GM23338 (cell line): ENCODE measurements at places on chromosomes 13 and 19. TPM values are rescaled to one million over a fixed set of nuclear protein-coding genes. Genes with fewer than 3 reads are reported as not detected.
A peak's percentile ranks its signal among the peaks of the same experiment; 100 is the strongest.

Gene NPAS1
- total RNA-seq, result 5.0 and 5.6 TPM in 2 replicates

Gene CYP4F22
- 0.19 and 1.5 TPM in 2 replicates for total RNA-seq

Gene TNFSF13B
- total RNA-seq, result 0.10 TPM in 1 of 2 replicates, not detected in the other

Gene KRTDAP
- not detected in 2 replicates for total RNA-seq

Gene KLK2
- 0.69 TPM in 1 of 2 replicates, not detected in the other for total RNA-seq

Gene IGSF23
- total RNA-seq, result not detected in 2 replicates

Gene ZNF234
- total RNA-seq, result 8.3 TPM in 2 replicates

Gene LHFPL6
- 5.2 and 9.5 TPM in 2 replicates for total RNA-seq

Gene TMEM59L
- total RNA-seq, result 6.8 and 9.8 TPM in 2 replicates

- DNase-seq, result peak; percentile 73
These were observed 5.3 kb upstream of the PROZ start for GRCh38 chr13:113152984-113153809.

DNA sequence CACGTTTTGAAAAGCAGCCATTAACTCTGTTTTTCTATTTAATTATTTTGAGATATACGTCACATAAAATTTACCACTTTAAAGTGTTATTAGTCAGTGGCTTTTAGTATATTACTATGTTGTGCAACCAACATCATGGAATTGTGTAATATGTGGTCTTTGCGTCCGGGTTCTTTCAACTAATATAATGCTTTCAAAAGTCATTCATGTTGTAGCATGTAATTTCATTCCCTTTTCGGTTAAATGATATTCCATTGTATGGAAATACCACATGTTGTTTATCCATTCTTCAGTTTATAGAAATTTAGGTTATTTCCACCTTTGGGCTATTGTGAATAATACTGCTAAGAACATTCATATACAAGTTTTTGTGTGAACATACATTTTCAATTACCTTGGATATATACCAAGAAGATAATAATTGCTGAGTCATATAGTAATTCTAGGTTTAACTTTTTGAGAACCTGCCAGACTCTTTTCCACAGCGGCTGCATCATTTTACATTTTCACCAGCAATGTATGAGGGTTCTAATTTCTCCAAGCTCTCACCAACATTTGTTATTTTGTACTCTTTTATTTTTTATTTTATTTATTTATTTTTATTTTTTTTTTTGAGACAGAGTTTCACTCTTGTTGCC is 28.1 kb upstream of the CLDN10 start:
- no peak for DNase-seq

DNA sequence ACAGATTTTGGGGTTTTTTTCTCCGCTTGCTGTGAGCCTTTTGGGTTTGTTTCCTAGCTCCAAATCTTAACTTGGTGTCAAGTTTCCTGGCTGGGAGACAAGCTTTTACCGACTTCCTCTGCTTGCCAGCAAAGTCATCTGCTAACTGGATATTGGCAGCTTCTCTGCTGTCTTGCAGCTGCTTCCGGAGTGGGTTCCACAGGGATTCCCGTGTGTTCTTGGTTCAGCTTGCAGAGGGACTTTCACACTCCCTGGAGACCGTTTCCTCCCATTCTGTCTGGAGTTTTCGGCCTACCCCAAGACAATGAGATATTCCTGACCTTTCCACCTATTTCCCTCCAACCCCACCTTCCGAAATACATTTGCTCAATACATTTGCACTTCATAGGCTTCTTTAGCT is 2.2 kb upstream of the COLGALT1 start:
- DNase-seq, result peak; percentile 45

DNA sequence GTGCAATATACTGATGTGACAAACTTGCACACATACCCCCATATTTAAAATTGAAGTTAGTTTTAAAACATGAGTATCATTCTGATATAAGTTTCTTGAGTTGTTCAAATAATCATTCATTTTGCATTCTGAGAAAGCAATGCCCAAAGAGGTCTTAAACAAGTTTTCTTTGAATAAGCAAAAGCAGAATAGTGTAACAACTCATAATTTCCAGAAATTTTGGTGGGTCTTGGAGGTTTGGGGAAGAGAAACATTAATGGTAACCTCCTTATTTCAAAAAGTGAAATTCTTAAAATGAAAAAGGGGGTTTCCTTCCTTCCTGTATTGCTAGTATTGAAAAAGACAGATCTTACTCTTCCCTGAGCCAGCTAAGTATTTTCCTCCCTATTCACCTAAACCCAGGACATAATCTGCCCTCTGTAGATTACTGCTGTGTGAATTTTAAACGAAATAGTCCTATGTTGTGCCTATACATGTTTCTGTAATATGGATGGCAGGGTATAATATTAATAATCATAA is 30.4 kb downstream of the SLC25A15 start:
- no peak for DNase-seq

- no peak for DNase-seq
These were observed 52.1 kb downstream of the DACH1 start for GRCh38 chr13:71814806-71815360.

DNA sequence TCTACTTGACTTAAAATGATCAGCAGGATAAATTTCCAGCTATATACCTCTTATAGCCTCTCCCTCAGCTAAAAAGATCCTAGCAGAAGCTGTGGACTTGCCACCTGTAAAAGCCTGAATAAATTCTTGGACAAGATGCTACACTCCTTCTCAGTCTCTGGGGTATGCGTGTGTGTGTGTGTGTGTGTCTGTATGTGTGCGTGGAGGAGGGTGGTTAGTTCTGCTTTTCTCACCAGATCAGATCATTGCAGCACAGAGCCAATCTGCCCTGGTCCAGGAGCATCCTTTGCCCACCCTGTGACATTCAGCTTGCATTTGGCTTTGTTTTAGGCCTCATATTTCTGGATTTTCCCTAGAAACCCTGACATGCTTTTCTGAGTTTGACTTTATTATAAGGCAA is 438.3 kb downstream of the RFC3 start:
- no peak for DNase-seq

DNA sequence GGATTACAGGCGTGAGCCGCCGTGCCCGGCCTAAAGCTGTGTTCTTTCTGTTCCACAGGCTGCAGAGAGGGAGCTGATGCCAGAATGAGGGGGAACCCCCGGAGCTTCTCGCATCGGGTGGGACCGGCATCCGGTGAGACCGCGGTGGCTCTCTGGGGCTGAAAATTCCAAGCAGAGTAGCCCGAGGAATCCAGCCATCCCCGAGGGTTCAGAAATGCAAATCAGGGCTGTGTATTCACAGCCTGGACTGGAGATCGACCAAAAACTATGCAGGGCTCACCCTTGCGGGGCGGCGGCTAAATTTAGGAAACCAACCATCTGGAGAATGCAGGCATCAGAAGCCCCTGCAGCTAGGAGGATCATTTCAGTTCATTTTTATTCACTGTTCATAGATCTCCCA is 99.2 kb downstream of the GNG7 start:
- DNase-seq, result peak; percentile 75

DNA sequence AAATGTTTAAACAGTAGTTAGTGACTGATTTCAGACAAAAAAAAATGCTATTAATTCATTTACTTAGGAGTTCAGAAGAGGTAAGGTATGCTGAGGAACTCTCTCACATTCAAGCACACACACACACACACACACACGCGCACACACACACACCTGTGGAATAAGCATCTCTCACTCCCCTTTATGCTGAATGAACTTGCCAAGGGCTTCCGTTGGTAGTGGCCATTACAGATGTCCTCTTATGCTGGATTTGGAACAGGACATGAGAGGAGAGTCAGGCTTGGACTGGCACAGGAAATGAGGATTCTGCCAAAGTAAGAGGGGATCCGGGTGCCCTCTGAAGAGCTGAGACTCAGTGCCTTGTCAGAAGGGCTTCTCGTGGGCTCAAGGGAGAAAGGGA is 463.4 kb upstream of the MIR17HG start:
- no peak for DNase-seq

DNA sequence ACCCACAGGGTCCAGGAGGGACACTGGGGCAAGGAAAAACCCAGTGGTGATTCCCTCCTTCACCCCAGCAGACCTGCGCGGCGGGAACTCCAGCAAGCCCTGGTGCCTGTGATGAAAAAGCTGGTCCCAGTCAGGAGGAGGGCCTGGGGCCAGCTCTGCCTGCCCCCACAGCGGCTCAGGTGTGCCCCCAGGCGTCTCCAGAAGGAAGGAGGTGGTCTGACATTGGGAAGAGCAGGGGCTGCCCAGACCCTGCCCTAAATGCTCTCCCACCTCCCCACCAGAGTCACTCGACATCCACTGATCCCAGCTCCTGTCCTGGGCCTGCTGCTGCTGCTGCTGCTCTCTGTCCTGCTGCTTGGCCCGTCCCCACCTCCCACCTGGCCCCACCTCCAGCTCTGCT is 6.2 kb downstream of the PTH2 start:
- no peak for DNase-seq

- DNase-seq, result no peak
These were observed 172.7 kb downstream of the SPRY2 start for GRCh38 chr13:80168089-80168850.

- DNase-seq, result peak; percentile 60
These were observed 10.1 kb upstream of the INSL3 start for GRCh38 chr19:17831419-17831888.

- no peak for DNase-seq
These were observed 100.2 kb downstream of the KL start for GRCh38 chr13:33116321-33117010.

- no peak for DNase-seq
These were observed 145.7 kb downstream of the COL4A1 start for GRCh38 chr13:110161112-110161882.

DNA sequence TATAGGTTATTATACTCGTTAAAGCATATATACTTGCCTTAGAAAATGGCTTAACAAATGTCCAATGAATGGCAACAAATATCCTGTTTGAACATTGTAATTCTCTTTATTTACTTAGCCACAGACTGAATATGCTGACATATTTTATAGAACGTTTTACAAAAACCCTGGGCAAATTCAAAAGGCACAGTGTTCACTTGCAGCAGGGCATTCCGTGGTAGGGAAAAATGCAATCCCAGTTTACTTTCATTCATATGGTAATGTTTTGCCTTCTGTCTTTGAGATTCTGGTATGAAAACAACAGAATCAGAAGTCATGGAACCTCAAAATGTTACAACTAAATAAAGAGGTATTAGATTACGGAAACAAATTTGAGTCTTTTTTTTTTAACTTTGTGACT is 56.2 kb upstream of the MYCBP2 start:
- DNase-seq, result peak; percentile 52

GRCh38 chr13:53112522-53112921 is 83.9 kb downstream of the OLFM4 start:
- no peak for DNase-seq

- DNase-seq, result peak; percentile 84
These were observed 1.4 kb downstream of the EVI5L start for GRCh38 chr19:7831452-7831851.

DNA sequence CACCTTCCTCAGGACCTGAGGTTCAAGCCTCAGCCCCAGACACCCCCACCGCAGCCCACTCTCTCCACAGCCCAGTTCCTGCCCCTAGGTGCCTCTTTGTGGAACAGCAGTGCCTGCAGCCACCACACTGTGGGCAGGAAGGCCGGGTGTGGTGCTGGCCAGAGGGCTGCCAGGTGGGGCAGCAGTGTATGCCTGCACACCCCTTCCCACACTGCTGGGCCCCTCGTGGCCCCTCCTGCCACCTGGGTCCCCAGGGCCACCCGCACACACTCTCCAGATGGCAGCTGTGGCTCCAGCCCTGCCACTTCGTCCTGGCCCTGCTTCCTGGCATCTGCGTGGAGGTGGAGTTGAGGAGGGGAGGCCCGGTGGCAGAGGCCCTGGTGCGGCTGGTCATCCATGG is 35.1 kb downstream of the HPN start:
- no peak for DNase-seq

DNA sequence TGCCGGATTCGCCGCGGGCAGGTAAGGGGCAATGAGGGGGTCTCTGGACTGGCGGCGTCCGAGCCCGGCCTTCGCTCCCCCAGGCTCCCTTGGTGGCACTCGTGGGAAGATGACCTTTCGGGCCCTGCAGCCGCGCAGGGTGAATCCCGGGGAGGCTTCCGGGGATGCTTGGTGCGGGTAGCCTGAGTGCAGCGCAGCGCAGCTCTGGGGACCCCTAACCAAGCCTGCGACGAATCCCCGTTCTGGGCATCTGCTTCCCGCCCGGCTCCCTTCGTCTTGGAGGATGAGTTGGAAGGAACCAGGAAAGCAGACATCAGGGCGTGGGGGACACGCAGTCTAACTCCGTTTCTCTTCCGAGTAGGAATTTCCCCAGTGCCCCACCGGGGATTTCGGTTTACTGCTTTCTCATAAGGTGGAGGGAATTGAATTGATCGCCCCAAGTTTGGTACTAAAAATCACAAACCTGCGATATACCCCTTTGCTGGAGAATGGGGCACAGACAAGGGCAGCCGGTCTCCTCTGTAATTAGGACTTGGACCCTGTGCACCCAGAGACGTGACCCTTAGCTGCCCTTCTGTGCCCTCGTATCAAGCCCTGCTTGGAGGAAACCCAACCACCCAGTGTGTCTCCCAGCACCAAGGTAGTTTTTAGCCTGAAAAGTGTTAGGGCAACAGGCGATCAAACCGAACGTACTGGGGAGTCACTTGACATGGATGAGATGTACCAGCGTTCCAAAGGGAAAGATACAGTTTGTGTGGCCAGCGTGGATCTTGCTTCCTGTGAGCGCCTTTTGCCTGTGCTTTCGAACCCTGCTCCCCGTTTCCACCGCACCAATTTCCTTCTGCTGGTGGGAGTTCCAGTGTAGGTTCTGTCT is 1.0 kb downstream of the GPC5 start:
- peak; percentile 43 for DNase-seq

GRCh38 chr13:102869948-102870676 is 24.3 kb downstream of the ERCC5 start:
- no peak for DNase-seq

DNA sequence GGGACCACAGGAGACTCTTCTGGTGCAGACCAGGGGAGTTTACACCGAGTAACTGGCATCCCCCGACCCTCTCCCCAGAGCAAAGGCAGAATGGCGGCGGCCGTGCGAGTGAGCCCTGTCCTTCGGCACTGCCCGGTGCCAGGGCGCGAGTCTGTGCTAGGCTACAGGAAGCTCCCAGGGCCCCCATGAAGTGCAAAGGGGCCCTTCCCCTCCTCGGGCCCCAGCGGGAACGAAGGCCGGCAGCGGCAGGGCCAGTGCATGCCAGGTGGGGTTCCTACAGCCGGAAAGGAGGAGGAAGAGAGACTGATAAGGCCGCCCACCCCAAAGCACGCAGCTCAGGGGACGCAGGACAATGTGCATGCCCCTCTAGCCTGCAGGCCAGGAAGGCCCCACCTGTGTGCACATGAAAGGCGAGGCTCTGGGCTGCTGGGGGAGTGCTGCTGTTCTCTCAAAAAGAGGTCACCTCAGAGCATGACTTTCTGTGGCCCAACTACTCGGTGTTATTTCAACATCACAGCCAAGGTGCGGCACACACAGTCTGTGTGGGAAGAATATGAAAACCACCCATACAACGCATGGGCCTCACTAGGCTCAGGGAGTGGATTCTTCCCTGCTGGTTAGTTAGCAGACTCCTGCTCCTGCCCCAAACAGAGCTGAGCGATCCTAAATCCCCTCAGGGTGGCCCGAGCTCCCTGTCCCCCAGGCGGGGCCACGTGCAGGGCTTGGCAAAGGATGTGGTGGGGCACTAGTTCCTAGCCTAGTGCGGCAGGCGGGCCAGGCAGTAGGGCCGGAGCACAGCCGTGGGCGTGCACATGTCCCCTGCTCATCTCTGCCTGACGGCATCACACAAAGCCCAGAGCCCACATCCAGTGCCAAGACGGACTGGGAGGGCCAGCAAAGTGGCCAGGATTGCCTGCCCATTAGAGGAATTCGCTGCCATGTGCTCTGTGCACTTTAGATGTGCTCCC is 28.4 kb upstream of the TIMM44 start:
- DNase-seq, result no peak
